ENCODE measurements at places on chromosomes 1 and 21. TPM values are rescaled to one million over a fixed set of nuclear protein-coding genes. Genes with fewer than 3 reads are reported as not detected.

GJA4 gene
- total RNA-seq = not detected

OR6K3 gene
- not detected for total RNA-seq

NCMAP gene
- total RNA-seq = 0.21 TPM

LCE2B gene
- not detected for total RNA-seq

ADGRB2 gene
- total RNA-seq = 0.34 TPM

CFAP107 gene
- not detected for total RNA-seq

SPRR5 gene
- not detected for total RNA-seq

RYR2 gene
- not detected for total RNA-seq

IGSF3 gene
- total RNA-seq = 50.2 TPM

MFAP2 gene
- total RNA-seq = 17.6 TPM

AURKAIP1 gene
- total RNA-seq = 110 TPM

ARHGEF10L gene
- total RNA-seq = 4.1 TPM

FAM131C gene
- 1.00 TPM for total RNA-seq

XPR1 gene
- total RNA-seq = 60.2 TPM

SMYD3 gene
- 7.9 TPM for total RNA-seq

ERG gene
- total RNA-seq = 0.78 TPM

TMEM167B gene
- 52.0 TPM for total RNA-seq

LRRIQ3 gene
- total RNA-seq = under 0.01 TPM

TSPEAR gene
- not detected for total RNA-seq

IQGAP3 gene
- 0.07 TPM for total RNA-seq

Data from nasal cavity respiratory epithelium epithelial cell of viscerocranial mucosa (primary cell).